ENCODE measurements at places on chromosomes 7 and 10. TPM values are rescaled to one million over a fixed set of nuclear protein-coding genes. Genes with fewer than 3 reads are reported as not detected.
A peak's percentile ranks its signal among the peaks of the same experiment; 100 is the strongest.

Gene NUDT13
- total RNA-seq, result 1.9 TPM

DNA sequence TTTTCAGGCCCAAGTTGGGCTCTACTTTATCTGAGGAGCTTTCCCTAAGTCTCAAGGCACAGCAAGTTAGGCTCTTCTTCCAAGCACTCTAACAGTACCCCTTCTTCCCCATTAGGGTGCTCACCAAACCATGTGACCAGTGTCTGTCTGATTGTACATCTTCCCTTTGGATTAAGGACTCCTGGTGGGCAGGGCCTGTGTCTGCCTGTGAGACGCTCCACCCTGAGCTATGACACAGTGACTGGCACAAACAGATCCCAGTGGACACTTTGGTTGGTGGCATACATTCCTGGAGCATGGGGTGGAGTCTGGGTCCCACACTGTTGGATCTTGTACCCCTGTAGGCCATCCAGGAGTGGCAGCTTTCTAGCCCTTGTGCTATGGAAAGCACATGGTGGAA is 23.8 kb downstream of the PLPP4 start:
- no peak for DNase-seq

Gene STEAP1B
- total RNA-seq, result 8.5 TPM

Gene COG5
- total RNA-seq, result 43.5 TPM

GRCh38 chr10:6734286-6734685 is 154.2 kb upstream of the PRKCQ start:
- DNase-seq, result no peak

GRCh38 chr7:28020302-28020940 is 160.2 kb downstream of the JAZF1 start:
- DNase-seq, result peak; percentile 79

Gene FAM237B
- total RNA-seq, result not detected

GRCh38 chr10:58330431-58330830 is 4.4 kb upstream of the UBE2D1 start:
- DNase-seq, result no peak

Gene IKZF5
- 25.6 TPM for total RNA-seq

Gene DLD
- total RNA-seq, result 101 TPM
